Posterior cingulate gyrus (tissue), 11 donors: ENCODE measurements at places on chromosomes 2 and 18.
A peak's percentile ranks its signal among the peaks of the same experiment; 100 is the strongest.

DNA sequence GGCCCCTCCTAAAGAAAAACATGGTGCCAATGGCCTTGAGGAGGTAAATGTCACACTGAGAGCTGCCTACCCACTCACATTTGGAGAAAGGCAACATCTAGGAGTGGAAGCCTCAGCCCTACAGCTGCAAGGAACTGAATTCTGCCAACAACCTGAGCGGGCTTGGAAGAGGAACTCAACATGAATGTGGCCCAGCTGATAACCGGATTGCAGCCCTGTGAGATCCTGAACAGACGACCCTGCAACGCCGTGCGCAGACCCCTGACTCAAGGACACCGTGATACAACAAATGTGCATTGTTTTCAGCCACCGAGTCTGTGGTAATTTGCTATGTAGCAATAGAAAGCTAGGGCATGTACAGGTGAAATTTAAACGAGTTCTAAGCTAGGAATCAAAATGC is 99.4 kb downstream of the MYOM1 start:
- DNase-seq: no peak

DNA sequence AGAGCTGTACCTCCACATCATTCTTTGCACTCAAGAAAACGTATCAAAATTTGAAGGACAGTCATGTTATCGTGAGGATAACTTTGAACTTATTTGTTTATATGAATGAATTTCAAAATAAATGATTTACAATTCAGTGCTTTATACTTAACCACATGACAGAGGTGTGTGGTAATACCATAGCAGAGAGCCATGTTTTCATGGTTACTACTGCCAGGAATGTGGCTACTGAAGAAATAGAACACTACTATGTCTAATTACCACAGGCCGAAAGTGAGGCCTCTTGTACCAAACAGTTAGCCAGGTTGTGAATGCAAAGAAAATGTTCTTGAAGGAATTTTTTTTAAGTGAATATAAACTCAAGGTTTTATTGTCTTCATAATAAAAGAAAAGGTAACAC is 49.2 kb downstream of the AAK1 start:
- no peak for DNase-seq

DNA sequence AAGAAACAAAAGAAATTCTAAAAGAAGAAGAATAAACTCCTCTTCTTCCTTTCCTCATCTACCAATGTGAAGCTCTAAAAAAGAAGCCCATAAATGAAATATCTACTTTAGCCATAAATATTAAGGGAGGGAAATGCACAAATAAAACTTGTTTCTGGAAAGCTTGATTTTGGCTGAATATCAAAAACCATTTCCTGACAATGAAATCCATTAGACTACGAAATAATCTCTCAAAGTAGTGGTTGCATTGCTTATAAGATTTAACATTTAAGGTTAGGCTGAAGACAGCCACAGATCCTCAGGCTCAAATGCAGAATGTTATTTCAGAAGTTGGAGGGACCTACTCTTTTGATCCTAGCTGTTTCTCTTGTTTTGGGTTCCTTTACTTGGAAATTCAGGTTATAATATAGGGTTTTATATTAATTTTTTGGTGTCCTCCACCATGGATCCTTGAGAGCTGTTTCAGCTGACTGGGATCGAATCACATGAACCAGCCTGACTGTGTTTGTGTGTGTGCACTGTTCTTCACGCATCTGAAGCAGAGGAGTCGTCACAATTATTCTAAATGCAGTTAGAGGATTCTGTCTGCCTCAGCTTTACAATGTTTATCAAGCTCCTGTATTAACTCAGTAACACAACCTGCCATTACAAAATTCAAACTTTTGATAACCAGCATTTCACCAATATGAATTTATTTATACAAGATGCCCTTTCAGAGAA is 474.8 kb downstream of the ARHGAP15 start:
- no peak for DNase-seq

GRCh38 chr2:25174192-25174861 is 5.9 kb upstream of the POMC start:
- no peak for DNase-seq

GRCh38 chr2:68088940-68089339 is 26.1 kb upstream of the C1D start:
- no peak for DNase-seq

DNA sequence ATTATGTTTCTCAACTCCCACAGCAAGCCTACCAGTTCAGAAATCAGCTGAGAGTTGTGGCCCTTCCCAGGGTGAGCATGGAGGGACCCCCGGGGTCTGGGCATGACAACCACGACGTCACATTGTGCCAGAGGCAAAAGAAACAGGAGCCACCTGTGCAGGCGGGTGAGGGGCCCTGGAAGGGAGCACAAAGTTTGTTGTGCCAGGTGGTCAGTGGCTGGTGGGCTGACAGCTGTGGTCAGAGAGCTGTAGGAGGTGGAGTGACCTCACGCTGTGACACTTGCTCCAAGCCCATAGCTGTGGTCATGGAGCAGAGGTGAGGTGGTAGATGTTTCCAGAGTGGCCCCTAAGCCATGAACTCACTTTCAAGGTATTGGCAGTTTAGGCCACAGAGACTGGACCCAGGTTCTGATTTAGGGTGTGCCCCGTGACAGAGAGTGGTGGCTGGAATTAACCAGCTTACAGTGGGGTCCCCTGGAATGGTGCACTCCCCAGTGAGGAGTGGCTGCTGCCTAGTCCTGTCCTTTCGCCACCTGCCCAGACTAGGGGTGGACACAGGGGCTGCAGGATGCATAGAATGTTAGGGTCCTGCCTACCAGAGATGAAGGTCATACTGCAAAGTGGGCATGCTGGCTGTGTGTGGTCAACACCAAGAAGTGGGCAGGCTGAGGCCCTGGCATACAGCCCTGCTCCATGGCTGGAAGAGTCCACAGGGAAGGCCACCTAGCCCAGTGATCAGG is 136.4 kb downstream of the GLI2 start:
- peak; percentile 47 for DNase-seq

DNA sequence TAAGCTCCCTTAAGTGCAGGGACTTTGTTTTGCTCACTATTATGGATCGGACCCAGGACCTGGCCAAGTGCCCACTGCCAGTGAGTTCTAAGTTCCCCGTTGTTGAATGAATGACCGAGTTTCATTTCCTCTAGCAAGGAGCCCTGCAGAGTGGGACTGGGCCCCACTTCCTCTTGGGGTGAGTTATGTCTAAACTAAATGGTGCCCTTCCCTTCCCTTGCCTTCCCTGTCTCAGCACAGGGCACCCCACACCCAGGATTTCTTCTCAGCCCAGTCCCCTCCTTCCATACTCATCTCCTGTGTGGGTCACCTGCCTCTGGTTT is 195.3 kb upstream of the HS6ST1 start:
- DNase-seq: peak; percentile 52

DNA sequence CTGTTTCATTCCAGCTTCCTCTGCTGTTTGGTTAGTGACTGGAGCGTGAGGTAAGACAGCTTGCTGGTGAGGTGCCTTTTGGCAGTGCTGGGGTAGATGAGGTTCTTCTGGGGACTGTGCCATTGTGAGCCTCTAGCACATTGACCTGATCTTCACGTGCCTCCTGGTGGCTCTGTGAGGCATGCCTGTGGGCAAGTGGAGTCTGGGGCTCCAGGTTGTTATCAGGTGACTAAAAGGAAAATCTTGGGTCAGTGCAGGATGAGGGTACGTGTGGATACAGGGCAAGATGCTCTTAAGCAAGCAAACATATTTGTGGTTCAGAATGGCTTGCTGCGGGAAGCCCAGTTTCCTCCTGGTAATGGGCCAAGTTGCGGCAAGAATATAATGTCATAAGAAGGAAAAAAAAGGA is 75.4 kb downstream of the FHOD3 start:
- DNase-seq: no peak

DNA sequence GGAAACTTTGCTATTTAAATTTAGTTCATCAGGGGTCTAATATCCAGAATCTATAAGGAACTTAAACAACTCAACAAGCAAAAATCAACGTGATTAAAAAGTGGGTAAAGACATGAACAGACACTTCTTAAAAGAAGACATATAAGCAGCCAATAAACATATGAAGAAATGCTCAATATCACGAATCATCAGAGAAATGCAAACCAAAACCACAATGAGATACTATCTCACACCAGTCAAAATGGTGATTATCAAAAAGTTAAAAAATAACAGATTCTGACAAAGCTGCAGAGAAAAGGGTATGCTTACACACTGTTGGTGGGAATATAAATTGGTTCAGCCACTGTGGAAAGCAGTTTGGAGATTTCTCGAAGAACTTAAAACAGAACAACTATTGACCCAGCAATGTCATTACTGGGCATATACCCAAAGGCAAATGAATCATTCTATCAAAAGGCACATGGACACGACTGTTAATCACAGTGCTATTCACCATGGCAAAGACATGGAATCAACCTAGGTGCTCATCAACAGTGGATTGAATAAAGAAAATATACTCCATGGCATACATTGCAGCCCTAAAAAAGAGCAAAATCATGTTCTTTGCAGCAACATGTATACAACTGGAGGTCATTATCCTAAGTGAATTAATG is 189.9 kb downstream of the SLC4A10 start:
- no peak for DNase-seq

DNA sequence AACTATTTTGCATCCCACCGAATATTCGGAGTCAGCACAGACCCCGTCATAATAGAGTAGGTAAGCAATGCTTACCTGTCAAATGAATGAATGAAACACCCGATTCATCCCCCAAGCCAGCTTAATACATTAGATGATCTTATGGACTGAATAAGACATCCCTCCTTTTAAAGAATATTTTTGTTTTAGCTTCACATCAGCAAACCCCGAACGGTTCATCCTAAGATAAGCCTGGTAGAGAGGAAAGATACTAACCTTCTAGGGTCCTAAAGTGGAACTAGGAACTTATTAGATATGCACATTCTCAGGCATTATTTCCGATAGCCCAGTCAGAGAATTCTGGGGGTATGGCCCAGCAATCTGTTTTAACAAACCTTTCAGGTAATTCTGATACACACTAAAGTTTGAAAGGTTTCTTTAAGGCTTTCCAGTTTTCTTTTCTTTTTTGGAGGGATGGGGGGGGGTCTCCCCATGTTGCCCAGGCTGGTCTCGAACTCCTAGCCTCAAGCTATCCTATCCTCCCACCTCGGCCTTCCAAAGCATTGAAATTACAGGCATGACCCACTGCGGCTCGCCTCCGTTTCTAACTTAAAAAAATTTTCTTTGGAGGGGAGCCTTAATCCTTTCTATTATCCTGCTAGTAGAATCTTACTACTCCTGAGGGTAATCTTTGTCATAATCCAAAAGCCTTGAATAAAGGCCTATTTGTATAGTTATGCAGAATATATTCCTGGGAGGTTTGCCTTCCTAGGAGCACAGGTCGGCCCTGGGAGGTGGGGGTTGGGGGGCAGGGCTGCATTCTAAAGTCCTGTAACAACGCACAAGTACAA is 1.0 kb upstream of the ACTR3 start:
- no peak for DNase-seq

DNA sequence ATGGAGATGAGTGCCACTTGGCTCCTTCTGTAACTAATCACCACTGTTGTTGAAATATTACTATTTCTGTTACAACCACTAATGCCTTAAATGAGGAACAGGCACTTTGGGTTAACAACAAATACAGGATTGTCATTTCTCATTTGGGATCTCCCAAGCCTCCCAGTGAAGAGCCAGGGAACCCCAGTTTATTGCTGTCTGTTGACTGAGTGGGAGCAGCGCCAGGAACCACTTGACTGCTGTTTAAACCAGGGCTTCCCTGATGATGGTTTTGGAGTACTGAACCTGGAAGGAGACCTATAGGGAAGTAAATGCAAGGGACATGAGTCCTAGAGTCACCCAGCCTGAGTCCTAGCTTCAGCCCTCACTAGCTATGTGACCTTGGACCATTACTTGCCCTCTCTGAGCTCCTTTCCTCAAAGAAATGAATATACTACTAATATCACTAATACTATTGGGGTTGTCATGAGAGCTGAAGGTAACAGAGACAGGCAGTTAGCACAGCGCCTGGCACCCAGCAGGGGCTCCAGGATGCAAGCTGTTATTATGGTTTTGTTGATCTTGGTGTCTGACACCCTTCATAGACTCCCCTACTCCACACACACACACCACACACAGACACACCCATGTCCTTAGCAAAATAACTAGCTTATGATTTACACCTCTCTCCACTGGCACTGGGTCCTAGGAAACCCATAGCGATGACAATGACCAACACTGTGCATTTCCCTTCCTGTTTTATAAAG is 104.2 kb upstream of the FZD7 start:
- no peak for DNase-seq

DNA sequence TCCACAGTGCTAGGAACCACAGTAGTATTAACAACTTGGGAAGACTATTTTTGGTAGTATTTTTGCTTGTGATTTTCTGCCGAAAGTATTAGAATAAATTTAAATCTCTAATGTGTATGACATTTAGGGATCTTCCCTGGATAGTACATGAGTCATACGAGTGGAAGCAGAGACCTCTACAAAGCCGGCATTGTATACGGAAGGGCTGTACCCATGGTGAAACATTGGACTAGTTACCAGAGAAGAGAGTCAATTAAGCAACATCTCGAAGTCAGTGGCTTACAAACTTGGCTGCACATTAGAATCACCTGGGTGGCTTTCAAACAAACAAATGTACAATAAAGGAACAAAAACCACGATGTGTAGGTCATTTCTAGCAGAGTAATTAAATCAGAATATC is 1131.7 kb upstream of the LRRTM1 start:
- DNase-seq: no peak

DNA sequence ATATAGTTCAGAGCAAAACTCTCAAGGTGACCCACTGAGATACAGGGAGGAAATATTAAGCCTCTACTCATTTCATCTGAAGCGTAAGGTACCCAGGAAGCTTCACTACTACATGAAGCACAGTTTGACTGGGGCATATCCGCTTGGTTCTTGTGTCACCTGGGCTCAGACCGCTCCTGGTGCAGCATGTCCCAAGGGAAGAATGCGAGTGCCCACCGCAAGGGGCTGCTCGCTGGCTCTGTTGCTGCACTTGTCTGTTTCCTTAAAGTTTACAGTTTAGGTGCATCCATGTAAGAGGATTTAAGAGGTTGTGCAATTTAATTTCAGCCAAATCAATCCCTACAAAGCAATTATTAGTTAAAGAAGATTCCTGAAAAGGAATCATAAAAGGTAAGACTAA is 507.8 kb downstream of the FBXO15 start:
- DNase-seq: no peak

- DNase-seq: no peak
Measured at GRCh38 chr2:35864141-35864540, 491.4 kb upstream of the CRIM1 start.

- DNase-seq: no peak
Measured at GRCh38 chr2:5594249-5594695, 97.9 kb upstream of the SOX11 start.

- no peak for DNase-seq
Measured at GRCh38 chr2:29066271-29066860, 8.0 kb downstream of the PCARE start.
